GM12878 (cell line): ENCODE measurements at places on chromosomes 11 and 22.

- no peak for DNase-seq
Measured at GRCh38 chr11:5597953-5598352, 1.5 kb downstream of the TRIM6 start.

DNA sequence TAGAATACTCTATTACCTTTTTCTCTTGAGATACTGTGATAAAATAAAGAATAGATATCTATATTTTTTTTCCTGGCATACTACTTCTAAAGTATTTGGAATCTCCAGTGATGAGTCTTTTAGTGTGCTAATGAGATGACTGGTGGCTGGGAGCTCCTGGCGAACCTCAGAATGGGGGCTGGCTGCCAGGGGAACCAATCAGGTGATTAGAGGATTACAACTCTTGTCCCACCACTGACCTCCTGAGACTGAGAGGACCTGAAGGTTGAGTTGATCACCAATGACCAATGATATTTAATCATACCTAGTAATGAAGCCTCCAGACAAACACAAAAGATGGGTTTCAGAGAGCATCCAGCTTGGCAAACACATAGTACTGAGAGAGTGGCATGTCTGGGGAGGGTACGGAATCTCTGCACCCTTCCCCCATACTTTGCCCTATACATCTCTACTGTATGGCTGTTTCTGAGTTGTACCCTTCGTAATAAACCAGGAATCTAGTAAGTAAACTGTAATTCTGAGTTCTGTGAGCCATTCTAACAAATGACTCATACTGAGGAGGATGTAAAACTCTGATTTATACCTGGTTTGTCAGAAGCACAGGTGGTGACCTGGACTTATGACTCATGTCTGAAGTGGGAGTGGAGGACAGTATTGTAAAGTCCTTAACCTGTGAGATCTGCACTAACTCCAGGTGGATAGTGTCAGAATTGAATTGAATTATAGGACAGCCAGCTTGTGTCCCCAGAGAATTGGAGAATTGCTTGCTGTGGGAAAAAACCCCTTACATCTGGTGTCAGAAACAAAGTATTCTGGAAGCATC is 325.3 kb upstream of the LRRC4C start:
- DNase-seq = no peak

DNA sequence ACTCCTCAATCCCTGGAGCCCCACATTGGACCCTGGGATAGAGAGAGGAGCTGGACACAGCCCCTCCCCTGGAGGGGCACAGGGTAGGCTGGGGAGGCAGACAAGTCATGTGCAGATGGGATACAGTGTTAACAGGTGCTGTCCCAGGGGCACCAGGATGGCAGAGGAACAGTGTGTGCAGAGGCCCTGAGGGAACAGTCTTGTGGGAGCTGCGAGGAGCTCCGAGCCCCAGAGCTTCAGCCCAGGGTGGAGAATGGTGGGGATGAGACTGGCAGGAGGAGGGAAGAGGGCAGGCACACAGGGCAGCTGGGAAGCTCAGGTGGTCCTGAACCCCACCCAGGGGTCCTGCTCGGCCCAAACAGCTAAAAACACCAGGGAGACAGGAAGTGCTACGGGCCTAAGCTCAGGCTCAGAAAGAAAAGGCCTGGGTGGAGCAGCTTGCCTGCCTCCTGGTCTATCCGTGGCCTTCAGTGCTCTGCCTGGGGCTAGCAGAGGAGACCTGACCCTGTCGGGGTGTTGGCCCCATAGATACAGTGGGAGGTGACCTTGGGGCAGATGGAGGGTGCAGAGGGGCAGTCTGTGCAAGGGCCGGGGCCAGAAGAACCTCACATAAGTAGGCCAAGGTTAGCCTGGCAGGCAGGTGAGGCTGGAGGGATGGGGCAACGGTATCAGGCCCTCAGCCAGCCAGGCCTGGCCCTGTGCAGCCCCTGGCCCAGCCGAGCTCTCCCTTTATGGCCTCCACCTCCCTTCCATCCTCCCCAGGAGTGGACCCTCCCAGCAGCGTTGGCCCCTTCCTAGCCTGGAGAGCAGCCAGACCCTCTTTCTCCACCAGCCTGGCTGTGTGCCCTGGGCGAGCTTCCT is 15.4 kb downstream of the CAPN5 start:
- DNase-seq = no peak

DNA sequence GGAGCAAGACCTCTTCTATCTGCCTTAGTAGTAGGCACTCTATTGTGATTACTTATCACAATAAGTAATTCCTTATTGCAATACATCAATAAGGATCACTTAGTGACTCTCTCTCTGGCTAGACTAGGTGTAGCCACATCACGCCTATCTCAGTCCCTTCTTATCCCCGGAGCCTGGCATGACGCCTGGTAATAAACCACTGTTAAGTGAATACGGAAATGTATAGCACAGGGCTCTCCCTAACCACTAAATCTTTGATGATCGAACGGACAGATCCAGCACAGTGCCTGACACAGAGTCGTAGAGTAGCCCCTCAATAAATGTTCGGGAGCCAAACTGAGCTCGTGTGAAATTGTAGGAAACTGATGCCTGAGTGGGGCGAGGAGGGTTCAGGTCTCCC is 143.3 kb downstream of the FBXO7 start:
- no peak for DNase-seq

GRCh38 chr22:18947905-18948304 is 11.8 kb upstream of the PRODH start:
- DNase-seq = no peak
